ENCODE measurements at places on chromosomes 2 and 18. TPM values are rescaled to one million over a fixed set of nuclear protein-coding genes. Genes with fewer than 3 reads are reported as not detected.
A peak's percentile ranks its signal among the peaks of the same experiment; 100 is the strongest.

The CAPG gene
- total RNA-seq: 9.0 TPM

The C2orf72 gene
- total RNA-seq: 27.7 TPM

DNA sequence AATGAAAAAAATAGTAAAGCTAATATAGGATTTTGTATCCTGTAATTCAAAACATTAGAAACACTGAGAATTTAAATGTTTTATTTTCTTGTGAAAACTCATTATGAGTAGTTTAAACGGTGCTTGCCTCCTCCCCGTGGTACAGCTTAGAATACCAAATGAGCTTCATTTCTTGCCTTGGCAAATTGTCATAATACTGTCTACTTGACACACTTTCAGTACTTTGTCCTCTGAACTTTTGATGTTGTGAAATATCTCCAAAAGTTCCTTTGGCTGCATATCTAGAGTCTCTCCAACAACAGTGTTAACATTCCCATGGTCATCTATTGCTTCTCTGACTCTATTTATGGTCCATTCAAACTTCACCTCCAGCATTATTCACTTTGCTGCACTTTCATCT, 61.9 kb upstream of the EPB41L5 start:
- no peak for DNase-seq

GRCh38 chr2:67522148-67522547, 125.0 kb downstream of the ETAA1 start:
- no peak for DNase-seq

DNA sequence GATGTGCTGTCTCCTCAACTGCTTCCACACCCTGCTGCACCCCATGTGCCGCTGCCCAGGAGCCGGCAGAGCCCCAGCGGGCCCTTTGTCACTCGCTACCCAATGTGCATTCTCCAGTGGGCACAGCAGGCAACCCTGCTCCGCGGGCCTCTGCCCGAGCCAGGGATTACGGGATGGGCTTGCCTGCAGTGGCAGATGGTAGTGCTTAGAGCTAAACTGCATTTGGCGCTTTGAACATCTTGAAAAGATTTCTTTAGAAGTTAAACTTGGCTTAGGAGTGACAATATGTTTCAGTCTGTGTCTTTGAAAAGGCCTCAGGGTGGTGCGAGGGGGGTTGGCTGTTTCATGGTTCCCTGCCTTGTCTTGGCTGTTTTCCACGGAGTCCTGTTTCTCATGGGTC, 84.0 kb upstream of the BOD1L2 start:
- no peak for DNase-seq

- no peak for DNase-seq
Measured at GRCh38 chr2:162002623-162003235, 71.3 kb downstream of the DPP4 start.

- DNase-seq: peak; percentile 52
Measured at GRCh38 chr2:112048887-112049286, 6.2 kb upstream of the TMEM87B start.

GRCh38 chr2:191166756-191167445, 16.1 kb upstream of the STAT4 start:
- no peak for DNase-seq

- DNase-seq: no peak
Measured at GRCh38 chr2:157185476-157186227, 71.9 kb upstream of the GALNT5 start.
